ENCODE measurements at places on chromosomes 16 and 17. TPM values are rescaled to one million over a fixed set of nuclear protein-coding genes. Genes with fewer than 3 reads are reported as not detected.

LASP1 gene
- 93.0 TPM for total RNA-seq

CSHL1 gene
- not detected for total RNA-seq

TP53TG3 gene
- not detected for total RNA-seq

UBE2O gene
- total RNA-seq, result 17.9 TPM

KCNG4 gene
- total RNA-seq, result not detected

TPSD1 gene
- not detected for total RNA-seq

VTN gene
- 0.72 TPM for total RNA-seq

- peaks cover 3% of the 10 kb centered on the region for H3K4me1 ChIP-seq
- no peak overlapping the region for H3K4me3 ChIP-seq
- H3K27me3 ChIP-seq, result no peaks in the 10 kb centered on the region
- DNase-seq, result no peak
These were observed 44.9 kb upstream of the ETV4 start for GRCh38 chr17:43591001-43591400.

DNA sequence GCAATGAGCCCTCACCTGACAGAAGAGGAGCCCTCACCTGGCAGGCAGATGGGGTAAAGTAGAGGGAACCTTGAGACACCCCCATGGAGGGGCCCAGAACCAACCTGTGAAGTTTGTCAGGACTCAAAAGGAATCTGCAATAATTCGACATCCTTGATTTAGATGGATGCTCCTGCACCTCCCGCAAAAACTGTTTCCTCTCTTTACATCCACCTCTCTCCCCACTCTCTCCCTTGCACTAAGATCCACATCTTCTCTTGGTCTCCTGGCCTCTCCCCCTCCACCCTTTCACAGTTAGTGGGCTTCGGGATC is 34.9 kb upstream of the RBFOX3 start:
- H3K36me3 ChIP-seq, result no peaks in the 10 kb centered on the region
- DNase-seq, result no peak
- H3K4me3 ChIP-seq, result no peak overlapping the region
- H3K27me3 ChIP-seq, result no peaks in the 10 kb centered on the region

DNA sequence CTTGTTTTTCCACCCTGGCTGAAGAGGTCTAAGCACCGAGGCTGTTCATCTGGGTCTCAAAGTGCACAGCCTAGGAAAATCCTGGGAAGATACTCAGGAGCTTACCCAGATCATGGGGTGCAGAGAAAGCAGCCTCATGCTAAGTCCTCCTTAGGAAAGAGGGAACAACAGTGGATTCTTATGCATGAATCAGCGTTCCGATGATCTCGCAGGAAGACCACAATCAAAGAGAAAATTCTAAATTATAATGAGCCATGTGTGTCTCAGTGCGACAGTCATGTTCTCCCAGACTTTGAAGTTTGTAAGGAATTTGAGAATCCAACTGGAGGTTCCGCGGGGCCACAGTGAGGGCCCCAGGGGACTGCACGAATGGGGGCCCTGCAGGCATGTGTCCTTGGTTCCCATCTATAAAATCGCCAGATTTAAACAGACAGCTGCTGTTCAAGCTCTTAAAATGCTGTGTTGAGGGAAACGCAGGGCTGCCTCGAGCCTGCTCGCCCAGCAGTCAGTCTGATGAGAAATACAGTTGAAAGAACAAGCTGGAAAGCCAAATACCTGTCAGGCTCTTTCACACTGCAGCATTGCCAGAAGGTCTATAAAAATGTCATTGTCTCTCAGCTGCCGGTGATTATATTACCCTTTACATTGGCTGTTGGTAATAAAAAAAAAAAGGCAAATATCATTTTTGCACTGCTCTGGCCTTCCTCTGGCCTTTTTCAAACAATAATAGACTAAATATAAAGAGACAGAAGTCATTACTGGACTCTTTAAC is 152.1 kb downstream of the PMP22 start:
- no peaks in the 10 kb centered on the region for H3K4me1 ChIP-seq
- DNase-seq, result no peak
- H3K36me3 ChIP-seq, result no peaks in the 10 kb centered on the region
- H3K27me3 ChIP-seq, result no peaks in the 10 kb centered on the region
- no peak overlapping the region for H3K27ac ChIP-seq
- H3K4me3 ChIP-seq, result no peak overlapping the region

- H3K4me3 ChIP-seq, result no peak overlapping the region
- no peaks in the 10 kb centered on the region for H3K36me3 ChIP-seq
- H3K4me1 ChIP-seq, result no peaks in the 10 kb centered on the region
- DNase-seq, result peak; percentile 18
These were observed 827.6 kb upstream of the KIF2B start for GRCh38 chr17:52995147-52995546.

DNA sequence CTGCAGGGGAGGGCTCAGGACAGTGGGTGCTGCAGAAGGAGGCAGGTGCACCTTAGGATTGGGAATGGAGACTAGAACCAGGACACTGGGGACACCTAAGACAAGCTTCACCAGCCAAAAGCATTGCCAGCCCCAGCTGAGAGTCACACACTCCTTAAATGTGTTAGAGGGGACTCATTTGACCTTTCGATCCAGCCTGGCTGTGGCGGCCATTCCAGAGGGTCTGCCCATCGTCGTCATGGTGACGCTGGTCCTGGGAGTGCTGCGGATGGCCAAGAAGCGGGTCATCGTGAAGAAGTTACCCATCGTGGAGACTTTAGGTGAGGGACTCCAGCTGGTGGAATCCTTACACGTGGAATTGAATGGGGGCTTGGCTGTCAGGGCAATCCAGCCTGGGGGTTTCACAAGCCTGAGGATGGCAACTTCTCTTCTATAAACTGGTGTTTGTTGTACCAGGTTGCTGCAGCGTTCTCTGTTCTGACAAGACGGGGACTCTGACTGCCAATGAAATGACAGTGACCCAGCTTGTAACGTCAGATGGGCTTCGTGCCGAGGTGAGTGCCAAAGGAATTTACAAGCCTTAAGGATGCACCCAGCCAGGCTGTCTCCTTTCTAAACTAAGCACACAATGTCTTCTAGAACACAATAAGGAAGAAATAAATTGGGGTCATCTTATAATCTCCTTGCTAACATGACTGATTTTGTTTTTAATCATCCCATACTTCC is 65.3 kb downstream of the MEAK7 start:
- H3K4me3 ChIP-seq, result no peak overlapping the region
- H3K4me1 ChIP-seq, result no peaks in the 10 kb centered on the region
- DNase-seq, result no peak

- H3K27ac ChIP-seq, result no peak overlapping the region
- H3K4me1 ChIP-seq, result no peaks in the 10 kb centered on the region
- no peaks in the 10 kb centered on the region for H3K36me3 ChIP-seq
- no peaks in the 10 kb centered on the region for H3K27me3 ChIP-seq
- H3K4me3 ChIP-seq, result no peak overlapping the region
These were observed 41.5 kb downstream of the SHISA9 start for GRCh38 chr16:12942861-12943260.

- no peaks in the 10 kb centered on the region for H3K36me3 ChIP-seq
- no peak overlapping the region for H3K4me3 ChIP-seq
- H3K4me1 ChIP-seq, result no peaks in the 10 kb centered on the region
- peaks cover 24% of the 10 kb centered on the region for H3K27me3 ChIP-seq
- no peak overlapping the region for H3K27ac ChIP-seq
These were observed 128.3 kb downstream of the AXIN2 start for GRCh38 chr17:65433157-65433556.

- no peaks in the 10 kb centered on the region for H3K36me3 ChIP-seq
- no peaks in the 10 kb centered on the region for H3K27me3 ChIP-seq
- no peak overlapping the region for H3K27ac ChIP-seq
- no peaks in the 10 kb centered on the region for H3K4me1 ChIP-seq
- no peak for DNase-seq
- no peak overlapping the region for H3K4me3 ChIP-seq
These were observed 36.4 kb upstream of the TMEM97 start for GRCh38 chr17:28282596-28282995.

GRCh38 chr17:80528536-80528935 is 16.1 kb upstream of the RPTOR start:
- no peaks in the 10 kb centered on the region for H3K36me3 ChIP-seq
- DNase-seq, result no peak
- no peaks in the 10 kb centered on the region for H3K27me3 ChIP-seq
- no peak overlapping the region for H3K4me3 ChIP-seq
- H3K4me1 ChIP-seq, result no peaks in the 10 kb centered on the region

- no peaks in the 10 kb centered on the region for H3K27me3 ChIP-seq
- DNase-seq, result no peak
- H3K4me3 ChIP-seq, result no peak overlapping the region
- H3K4me1 ChIP-seq, result no peaks in the 10 kb centered on the region
- H3K36me3 ChIP-seq, result no peaks in the 10 kb centered on the region
These were observed 137.2 kb downstream of the SNX29 start for GRCh38 chr16:12113523-12114345.

DNA sequence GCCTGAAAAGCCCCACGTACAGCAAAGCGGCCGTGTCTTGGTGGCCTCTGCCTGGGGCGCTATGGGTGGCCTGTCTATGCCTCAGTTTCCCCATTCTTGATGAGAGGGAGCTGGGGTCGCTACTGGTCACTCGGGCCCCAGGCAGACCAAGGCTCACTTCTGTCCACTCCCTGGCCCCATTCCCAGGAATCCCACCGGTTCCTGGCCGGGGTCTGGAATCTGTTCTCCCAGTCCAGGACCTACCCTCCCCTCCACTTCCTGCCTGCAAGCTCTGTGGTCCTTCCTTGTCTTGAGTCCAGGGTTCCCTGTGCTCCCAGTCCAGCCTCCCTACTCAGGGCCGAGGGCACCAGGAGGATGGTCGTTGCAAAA is 24.5 kb downstream of the METRNL start:
- no peak overlapping the region for H3K4me3 ChIP-seq
- peaks cover 52% of the 10 kb centered on the region for H3K4me1 ChIP-seq
- no peak for DNase-seq
- no peaks in the 10 kb centered on the region for H3K36me3 ChIP-seq
- H3K27me3 ChIP-seq, result peaks cover 34% of the 10 kb centered on the region

GRCh38 chr17:58936295-58936694 is 170.4 kb downstream of the TRIM37 start:
- DNase-seq, result no peak
- H3K4me3 ChIP-seq, result no peak overlapping the region
- no peaks in the 10 kb centered on the region for H3K4me1 ChIP-seq
- H3K27me3 ChIP-seq, result no peaks in the 10 kb centered on the region

DNA sequence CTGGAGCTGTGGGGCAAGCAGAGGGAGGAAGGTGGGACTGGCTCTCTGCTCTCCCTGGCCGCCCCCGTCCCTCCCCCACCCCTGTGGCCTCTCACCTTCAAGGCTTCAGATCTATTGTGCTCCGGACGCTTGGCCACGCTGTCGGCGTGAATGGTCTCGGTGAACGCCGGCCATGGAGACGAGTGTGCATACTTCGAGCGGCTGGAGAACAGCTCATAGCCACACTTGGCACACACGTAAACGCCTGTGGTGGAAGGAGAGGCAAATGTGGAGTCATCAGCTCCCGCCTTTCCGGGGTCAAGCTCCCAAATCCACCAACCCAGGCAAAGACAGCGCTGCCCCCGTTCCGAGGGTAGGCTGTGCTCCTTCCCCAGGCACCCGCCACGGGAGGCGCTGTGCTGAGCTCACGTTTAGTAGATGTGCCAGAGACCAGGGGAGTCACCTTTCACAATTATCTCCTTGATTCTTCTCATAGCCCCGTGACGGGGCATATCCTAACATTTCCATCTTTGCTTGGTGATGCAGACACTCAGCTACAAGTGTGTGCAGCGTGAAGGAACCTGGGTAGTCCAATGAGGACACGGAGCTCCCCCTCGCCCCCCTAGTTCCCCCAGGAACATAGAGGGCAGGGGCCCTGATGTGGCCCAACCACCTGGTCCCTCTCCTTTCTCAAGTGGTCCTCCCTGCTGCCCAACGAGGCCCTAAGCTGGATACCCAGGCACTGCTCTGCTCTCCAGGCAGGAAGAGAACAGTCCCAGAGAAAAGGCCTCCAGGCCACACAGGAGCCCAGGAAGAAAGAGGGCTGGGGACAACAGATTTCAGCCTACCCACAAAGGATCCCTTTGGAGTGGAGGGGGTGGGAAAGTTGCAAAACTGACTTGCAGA is 1.6 kb downstream of the MSRB1 start:
- DNase-seq, result no peak
- H3K4me3 ChIP-seq, result peak overlapping the region; percentile 93
- H3K27ac ChIP-seq, result peak overlapping the region; percentile 88
- peaks cover 47% of the 10 kb centered on the region for H3K36me3 ChIP-seq
- peaks cover 33% of the 10 kb centered on the region for H3K4me1 ChIP-seq

DNA sequence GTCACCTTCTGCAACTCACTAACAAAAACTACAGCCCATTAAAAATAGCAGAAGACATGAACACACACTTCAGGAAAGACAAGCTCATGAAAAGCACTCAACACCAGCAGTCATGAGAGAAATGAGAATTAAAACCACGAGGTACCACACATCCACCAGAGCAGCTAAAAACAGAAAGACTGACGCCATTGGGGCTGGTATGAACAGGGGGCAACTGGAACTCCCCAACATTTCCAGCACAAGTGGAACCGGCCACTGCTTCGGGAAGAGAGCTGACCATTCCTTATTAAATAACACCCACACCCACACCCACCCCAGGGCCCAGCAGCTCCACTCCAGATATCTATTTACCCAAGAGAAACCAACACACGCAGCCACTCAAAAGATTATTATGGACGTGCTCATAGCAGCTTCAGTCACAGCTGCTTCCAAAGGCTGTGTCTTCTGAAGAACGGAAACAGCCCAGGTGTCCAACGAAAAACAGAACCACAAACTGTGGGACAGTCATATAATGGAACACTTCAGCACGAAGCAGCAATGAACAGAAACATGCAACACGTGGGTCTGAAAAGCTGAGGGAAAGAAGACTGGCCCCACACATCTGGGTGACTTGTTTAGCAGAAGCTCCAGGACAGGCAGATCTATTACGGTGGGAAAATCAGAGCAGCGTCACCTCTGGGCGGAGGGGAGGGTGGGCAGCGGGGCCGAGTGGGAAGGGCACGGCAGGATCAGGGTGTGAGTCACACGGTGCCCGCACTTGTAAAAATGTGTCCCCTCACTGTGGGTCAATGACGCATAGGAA is 41.1 kb downstream of the KLHDC4 start:
- H3K4me3 ChIP-seq, result no peak overlapping the region
- peaks cover 70% of the 10 kb centered on the region for H3K36me3 ChIP-seq
- no peak overlapping the region for H3K27ac ChIP-seq
- no peaks in the 10 kb centered on the region for H3K27me3 ChIP-seq
- peaks cover 13% of the 10 kb centered on the region for H3K4me1 ChIP-seq

- DNase-seq, result no peak
- H3K4me1 ChIP-seq, result peaks cover 8% of the 10 kb centered on the region
- peaks cover 11% of the 10 kb centered on the region for H3K36me3 ChIP-seq
- H3K27ac ChIP-seq, result no peak overlapping the region
- peaks cover 95% of the 10 kb centered on the region for H3K27me3 ChIP-seq
These were observed 4.3 kb upstream of the HOXB2 start for GRCh38 chr17:48549281-48549630.

- no peak overlapping the region for H3K27ac ChIP-seq
- H3K4me3 ChIP-seq, result no peak overlapping the region
- DNase-seq, result no peak
- H3K4me1 ChIP-seq, result peaks cover 22% of the 10 kb centered on the region
- H3K27me3 ChIP-seq, result no peaks in the 10 kb centered on the region
These were observed 3.0 kb downstream of the EME1 start for GRCh38 chr17:50375858-50376538.
